ENCODE measurements at places on chromosomes 3 and 15.

DNA sequence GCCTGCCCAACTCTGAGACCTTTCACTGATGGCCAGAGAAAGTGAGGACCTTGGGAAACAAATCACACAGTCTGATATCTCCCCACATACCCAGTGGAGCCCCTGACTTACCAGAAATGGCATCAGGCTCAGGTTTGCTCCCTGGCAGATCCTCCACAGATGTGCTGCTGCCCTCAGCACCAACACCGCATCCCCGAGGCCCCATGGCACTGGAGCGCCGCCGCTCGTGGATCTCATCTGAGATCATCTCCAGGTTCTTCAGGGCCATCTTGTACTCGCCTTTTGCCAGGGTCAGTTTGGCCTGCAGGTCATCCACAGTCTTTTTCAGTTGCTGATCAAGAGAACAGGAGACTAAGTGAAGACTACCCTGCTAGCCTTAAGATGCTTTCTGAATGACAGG is 52.7 kb downstream of the CAPN7 start:
- no peak for DNase-seq

- DNase-seq = no peak
Observed at GRCh38 chr3:50203113-50203808, 1.8 kb upstream of the SLC38A3 start.

GRCh38 chr3:108461661-108462111 is 48.7 kb downstream of the MYH15 start:
- DNase-seq = no peak

- no peak for DNase-seq
Observed at GRCh38 chr15:47552978-47553608, 164.2 kb upstream of the SEMA6D start.

GRCh38 chr3:5053021-5053831 is 68.9 kb upstream of the ARL8B start:
- no peak for DNase-seq

- DNase-seq = no peak
Observed at GRCh38 chr3:141127344-141128125, 76.4 kb downstream of the SPSB4 start.

- peak; percentile 86 for DNase-seq
Observed at GRCh38 chr15:44726568-44727484, 9.5 kb upstream of the TRIM69 start.
